Upper lobe of right lung (tissue), 1 donor: ENCODE measurements at places on chromosomes 7 and 10. TPM values are rescaled to one million over a fixed set of nuclear protein-coding genes. Genes with fewer than 3 reads are reported as not detected.

DNA sequence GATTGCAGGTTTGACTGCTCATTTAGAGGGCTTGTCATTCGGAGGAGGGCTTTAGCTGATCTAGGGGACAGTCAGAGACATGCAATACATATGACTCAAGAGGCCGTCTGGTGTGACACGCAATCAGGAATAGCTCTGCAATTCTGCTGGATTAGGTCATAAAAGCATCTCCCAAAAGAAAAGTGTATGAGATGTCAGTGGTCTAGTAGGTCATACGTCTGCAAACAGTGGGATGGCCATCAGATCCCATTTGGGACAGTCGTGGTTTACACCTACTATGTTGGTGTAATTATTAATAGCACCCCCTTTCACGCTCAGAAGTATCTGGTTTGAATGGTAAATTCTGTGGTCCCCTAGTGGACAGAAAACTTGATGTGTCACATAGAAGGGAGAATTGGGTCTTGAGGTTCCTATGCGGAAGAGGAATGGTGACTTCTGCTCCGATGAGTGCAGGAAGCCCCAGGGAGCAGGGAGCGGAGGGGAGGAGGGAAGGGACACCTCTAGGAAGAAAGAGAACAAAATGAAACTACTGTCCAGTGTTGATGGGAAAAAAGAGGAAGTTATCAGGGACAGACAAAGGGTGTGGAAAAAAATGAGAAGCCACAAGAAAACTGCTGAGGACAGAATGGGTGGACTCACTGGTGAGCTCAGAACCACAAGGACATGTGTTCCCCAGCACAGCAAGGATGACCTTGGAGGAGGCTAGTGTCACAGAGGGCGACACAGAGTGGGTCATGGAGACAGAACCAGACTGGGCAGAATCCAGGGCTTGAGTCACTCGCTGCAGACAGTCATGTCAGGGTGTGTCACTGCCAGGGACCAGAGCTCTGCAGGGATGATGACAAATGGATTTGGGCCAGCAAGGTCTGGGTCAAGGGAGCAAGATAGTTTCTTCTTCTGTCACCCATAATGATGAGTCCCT, 59.9 kb downstream of the MAP3K8 start:
- DNase-seq, result peak; percentile 73

DNA sequence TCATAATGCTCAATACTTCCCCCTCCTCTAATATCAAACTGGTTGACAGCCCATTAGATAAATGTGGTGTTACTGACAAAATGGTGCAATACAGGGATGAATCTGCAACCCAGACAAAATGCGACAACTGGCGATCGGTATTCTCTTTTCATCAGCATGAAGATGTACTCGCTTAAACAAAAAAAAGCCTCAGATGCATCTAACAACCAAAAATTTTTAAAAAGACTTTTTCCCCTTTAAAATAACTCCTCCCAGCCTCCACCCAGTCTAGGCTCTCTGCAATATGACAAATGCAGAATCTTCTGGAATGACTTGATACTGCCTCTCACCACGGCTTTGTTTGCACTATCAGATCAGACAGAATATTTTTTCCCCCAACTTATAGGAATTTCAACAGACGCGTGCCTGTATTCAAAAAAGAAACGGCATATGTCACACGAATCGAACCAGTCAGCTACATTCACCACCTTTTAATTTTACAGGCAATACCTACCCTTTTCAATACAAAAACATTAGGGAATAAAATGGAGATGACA, 1.2 kb downstream of the YWHAG start:
- no peak for DNase-seq

DNA sequence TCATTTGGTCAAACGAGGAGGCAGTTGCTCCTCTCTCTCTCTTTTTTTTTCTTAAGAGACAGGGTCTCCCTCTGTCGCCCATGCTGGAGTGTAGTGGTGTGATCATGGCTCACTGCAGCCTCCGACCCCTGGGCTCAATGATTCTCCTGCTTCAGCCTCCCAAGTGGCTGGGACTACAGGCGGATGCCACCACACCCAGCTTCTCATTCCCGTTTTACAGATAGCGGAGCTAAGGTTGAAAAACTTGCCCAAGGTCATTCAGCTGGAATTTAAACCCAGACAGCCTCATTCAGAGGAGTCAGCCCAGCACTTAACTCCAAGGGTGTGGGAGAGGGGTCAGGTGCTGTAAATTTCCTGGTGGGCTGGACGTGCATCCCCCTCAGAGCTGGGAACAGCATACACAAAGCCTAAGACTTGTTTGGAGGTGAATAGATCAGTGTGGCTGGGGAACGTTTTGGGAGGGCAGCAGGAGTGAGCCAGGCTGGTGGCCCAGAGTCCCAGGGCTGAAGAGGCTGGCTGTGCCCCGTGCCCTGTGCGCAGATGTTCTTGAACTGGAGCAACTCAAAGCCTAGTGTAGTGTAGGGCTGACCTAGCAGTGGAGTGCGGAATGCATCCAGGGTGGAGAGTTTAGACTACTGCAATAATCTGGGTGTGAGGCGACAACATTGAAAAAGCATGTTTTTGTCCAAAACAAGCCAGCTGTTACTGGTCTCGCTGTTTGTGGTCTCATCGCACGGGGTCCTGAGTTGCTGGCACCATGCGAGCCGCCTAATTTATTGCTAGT, 2.3 kb downstream of the HTRA1 start:
- no peak for DNase-seq

NKX1-2 gene
- total RNA-seq, result not detected

HOXA9 gene
- total RNA-seq, result 1.2 TPM

PMS2 gene
- total RNA-seq, result 12.5 TPM

- peak; percentile 41 for DNase-seq
Observed at GRCh38 chr10:132847856-132848255, 61.9 kb upstream of the NKX6-2 start.

- DNase-seq, result peak; percentile 47
Observed at GRCh38 chr7:4140933-4141332, 541.2 kb upstream of the FOXK1 start.

GHRHR gene
- not detected for total RNA-seq

RBM28 gene
- total RNA-seq, result 28.3 TPM

DNA sequence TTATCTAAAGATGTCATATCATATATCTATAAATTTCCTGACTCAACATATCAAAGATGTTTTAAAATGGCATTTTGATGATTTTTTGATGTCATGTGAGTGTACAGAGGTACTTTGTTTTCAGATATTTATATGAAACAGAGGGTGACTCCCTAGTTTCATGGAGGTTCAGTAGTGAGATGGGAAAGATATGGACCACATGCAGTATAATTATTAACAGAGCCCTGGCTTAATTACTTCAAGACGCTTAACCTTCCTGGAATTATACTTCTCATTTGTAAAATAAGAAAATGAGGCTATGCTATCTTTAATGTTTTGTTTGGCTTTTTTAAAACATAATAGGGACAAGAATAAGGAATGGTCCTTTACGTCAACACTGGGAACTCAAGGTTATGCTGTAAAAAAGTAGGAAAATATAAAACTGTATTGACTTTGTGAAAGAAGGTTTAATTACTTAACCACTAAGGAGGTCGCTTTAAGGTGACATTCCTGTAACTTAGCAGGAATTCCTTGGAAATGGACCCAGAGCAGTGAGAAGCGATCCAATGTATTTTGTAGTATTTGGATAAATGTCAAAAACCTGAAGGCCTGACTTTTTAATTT, 821.0 kb upstream of the IGFBP3 start:
- no peak for DNase-seq

- no peak for DNase-seq
Observed at GRCh38 chr7:157011333-157012112, 1.1 kb upstream of the MNX1 start.

ANKRD1 gene
- total RNA-seq, result 156 TPM

GRCh38 chr10:103781329-103782061, 73.9 kb downstream of the SH3PXD2A start:
- DNase-seq, result no peak

DNA sequence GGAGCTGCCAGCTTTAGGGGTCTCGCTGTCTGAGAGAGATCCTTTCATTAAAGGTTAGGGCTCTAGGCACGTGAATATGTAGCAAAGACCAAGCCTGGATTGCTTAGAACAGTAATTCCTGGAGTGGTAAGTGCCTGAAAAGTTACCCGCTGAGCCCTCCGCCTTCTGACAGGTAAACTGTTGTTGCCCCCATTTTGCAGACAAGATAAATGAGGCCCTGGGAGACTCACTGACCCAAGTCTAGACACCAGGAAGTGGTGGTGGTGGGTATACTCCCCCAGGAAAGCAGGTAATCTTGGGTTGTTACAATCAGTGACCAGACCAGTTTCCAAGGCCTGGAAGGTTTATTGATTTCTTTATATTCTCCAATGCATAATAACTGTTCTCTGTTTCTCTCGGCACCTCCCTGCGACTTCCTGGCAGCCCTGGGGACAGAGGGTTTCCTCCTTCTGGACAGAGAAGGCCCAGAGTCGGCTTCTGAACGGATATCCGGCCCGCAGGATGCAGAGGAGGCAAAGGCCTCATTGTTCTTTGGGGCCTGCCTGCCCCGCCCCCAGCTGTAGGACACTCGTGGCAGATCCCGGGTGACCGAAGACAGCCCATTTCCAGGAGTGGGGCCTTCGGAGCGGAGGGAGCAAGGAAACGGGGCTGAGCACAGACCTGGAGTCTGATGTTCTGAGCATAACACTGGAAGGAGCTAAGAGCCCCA, 1.3 kb upstream of the GRK5 start:
- peak; percentile 81 for DNase-seq

- no peak for DNase-seq
Observed at GRCh38 chr7:108285778-108286177, 155.6 kb upstream of the LAMB4 start.

GRCh38 chr7:122550545-122550944, 148.4 kb downstream of the RNF133 start:
- no peak for DNase-seq

DNA sequence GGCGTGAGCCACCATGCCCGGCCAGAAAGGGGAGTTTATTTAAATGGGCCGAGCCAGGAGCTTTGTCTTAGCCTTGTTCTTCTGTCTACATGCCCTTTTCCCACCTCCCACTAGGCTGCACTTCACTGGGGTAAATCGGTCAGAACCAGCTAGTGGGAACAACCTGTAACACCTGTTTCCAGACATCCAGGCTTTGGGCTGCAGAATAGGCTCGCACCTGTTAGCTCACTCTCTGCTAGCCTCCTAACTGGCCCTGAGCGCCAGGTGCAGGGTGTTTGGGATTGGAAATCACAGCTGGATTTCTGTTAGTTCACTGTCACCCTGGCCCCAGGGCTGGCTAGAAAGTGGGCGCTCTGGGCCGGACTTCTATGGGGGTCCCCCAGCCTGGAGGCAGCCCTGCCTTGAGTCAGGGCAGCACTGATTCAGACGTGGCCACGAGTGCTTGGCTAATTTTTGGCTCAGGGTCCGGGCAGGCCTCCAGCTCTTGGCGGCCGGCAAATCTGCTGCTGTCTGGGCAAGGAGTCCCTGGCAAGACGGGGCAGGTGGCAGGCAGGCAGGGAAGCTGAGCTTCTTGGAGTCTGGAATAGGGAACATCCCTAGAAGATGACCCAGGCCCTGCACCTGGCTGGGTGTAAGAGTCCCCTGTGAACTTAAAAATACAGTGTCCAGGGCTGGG, 48.6 kb downstream of the GTF2IRD1 start:
- DNase-seq, result no peak

- DNase-seq, result no peak
Observed at GRCh38 chr10:25405871-25406270, 231.1 kb downstream of the GPR158 start.

DNA sequence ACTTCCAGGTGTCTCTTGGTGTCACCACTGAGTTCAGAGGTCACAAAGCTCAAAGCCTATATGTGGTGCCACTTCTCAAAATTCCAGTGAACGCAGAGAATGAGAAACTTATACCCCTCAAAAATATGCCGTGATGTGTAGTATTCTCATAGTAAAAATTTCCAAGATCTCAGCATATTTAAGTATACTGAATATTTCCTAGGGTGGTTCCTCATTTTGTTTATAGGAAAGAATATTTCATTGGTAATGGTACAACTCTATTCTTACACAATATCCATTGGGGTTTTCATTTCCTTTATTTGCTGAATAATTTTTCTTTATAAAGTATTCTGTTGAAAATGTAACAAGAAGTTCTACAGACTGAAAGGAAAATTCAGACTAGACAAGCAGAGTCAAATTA, 58.9 kb upstream of the ADO start:
- DNase-seq, result no peak

IRF5 gene
- total RNA-seq, result 29.4 TPM

GRCh38 chr7:21251151-21251800, 176.6 kb upstream of the SP4 start:
- DNase-seq, result no peak

- no peak for DNase-seq
Observed at GRCh38 chr7:17472518-17472917, 174.1 kb downstream of the AHR start.

PDE1C gene
- total RNA-seq, result 13.0 TPM

GRID1 gene
- total RNA-seq, result 3.0 TPM

- no peak for DNase-seq
Observed at GRCh38 chr7:110921595-110922151, 169.3 kb upstream of the LRRN3 start.

ATE1 gene
- total RNA-seq, result 26.6 TPM

DNA sequence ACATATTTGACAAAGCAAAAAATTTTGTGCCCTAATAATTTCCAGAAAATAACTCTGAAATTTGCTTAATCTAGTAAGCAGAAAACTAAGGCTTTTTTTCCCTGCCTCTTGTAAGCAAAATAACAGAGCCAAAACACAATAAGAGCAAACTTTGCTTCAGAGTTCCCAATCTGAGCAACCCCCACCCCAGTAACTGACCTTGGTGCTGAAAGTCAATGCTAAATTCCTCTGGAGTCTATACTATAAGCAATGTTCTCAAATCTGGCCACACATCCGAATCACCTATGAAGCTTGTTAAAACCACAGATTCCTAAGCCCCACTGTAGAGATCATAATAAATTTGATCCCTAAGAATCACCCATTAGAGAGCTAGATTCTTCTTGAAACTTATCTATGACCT, 150.5 kb downstream of the ELAPOR2 start:
- no peak for DNase-seq

ACBD7 gene
- total RNA-seq, result not detected

DNA sequence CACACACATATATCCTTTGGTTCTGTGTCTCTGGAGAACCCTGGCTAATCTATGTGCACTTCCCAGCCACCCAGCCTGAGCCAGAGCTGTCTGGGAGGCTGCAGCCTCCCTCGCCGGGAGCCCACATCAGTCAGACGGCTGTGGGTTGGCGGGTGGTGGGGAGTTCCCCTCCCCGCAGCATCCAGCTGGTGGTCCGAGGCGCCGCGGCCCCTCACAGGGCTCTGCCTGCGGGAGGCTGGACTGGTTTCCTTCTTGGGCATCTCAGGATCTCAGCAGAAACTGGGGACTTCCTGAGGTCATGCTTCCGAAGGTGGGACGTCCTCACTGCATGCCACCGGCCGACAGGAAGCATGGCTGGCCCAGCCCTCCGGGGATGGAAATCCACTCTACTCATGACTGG, 22.0 kb upstream of the PSMG3 start:
- no peak for DNase-seq

DNA sequence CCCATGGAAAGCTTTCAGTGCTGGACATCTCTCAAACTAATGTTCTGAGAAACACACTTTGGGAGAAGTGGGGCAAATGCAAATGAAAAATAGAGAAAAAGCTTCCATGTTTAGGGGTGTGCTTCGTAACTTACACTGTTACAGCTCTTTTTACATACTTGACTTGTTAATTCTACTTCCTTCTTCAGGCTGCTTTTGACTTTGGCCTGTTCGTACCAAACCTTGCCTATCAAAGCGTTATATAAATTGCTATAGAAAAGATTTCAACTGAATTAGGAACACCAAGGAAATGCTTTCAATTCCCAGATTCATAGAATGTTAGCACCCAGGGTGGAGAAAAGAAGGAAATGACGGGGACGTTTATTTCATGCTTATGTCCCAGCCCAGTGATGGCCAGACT, 140.8 kb upstream of the PRR15 start:
- no peak for DNase-seq

TRIM73 gene
- total RNA-seq, result 4.4 TPM

- no peak for DNase-seq
Observed at GRCh38 chr10:112904000-112904399, 46.0 kb upstream of the TCF7L2 start.

RAB19 gene
- 2.9 TPM for total RNA-seq
